Thoracic aorta (tissue), 2 donors: ENCODE measurements at places on chromosomes 1 and 21. TPM values are rescaled to one million over a fixed set of nuclear protein-coding genes. Genes with fewer than 3 reads are reported as not detected.

Gene NECTIN4
- total RNA-seq, result 0.14 TPM

- H3K27me3 ChIP-seq, result no peaks in the 10 kb centered on the region
- peaks cover 9% of the 10 kb centered on the region for H3K36me3 ChIP-seq
- no peak overlapping the region for H3K4me3 ChIP-seq
- DNase-seq, result no peak
- H3K4me1 ChIP-seq, result no peaks in the 10 kb centered on the region
Measured at GRCh38 chr21:26025536-26026512, 144.7 kb downstream of the APP start.

- no peaks in the 10 kb centered on the region for H3K4me1 ChIP-seq
- no peaks in the 10 kb centered on the region for H3K27me3 ChIP-seq
- H3K27ac ChIP-seq, result no peak overlapping the region
- H3K4me3 ChIP-seq, result no peak overlapping the region
- DNase-seq, result no peak
Measured at GRCh38 chr21:27078915-27079314, 112.0 kb upstream of the ADAMTS5 start.

- H3K27me3 ChIP-seq, result no peaks in the 10 kb centered on the region
- no peaks in the 10 kb centered on the region for H3K4me1 ChIP-seq
- H3K27ac ChIP-seq, result no peak overlapping the region
- no peaks in the 10 kb centered on the region for H3K36me3 ChIP-seq
- DNase-seq, result no peak
Measured at GRCh38 chr1:64769971-64770370, 25.1 kb downstream of the RAVER2 start.

Gene CDKN2C
- total RNA-seq, result 10.3 TPM

DNA sequence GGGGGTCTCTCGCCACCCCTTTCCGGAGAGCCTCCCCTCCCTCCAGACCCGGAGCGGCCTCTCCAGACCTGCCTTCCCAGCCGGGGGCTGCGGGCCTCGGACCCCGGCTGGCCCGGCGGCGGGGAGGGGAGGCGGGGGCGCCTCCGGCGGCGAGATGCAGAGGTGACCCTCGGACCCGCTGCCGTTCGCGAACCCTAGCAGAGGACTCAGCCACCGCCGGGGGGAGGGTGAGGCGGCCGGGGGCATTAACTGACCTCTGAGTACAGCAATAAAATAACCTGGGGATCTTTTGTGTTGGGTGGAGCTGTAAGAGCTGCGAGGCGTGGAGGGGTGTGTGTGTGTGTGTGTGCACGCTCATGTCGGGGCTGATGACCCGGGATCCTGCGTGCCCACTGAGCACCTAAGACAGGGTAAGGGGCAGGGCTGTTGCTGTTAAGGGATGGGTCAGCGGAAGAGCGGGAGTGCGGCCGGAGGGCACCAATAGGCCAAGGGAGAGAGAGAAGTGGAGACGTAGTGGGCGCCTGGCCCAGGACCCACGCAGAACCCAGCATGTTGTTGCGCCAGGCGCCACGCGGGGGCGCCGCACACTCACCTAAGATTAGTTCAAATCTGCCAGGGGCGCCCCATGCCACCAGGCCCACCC lies 6.3 kb downstream of the HAPLN2 start:
- H3K36me3 ChIP-seq, result no peaks in the 10 kb centered on the region
- H3K4me3 ChIP-seq, result peak overlapping the region; percentile 69
- peaks cover 4% of the 10 kb centered on the region for H3K27me3 ChIP-seq
- DNase-seq, result no peak

DNA sequence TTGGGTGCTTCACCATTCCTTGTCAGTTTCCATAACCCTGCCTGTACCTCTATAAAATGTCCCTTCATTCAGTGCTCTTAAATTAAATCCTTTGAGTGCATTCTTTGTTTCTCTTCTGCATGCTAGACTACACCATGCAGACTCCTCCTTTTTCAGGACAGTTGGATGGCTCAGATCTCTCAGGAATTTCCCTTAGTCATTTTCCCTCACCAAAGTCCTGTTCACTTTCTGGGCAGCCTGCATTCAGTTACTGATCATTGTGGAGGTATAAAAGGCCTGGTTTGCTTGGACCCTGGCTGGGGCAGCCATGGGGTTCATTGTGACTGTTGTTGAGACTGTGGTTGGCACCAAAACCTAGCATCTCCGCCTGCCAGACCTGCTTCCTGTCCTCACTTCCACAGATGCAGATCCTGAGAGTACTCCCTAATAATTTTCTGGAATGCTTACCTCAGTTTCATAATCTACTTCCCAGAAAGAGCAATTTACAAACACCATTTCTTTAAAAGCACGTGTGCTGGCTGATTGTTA lies 88.4 kb downstream of the PDE4B start:
- DNase-seq, result no peak
- no peaks in the 10 kb centered on the region for H3K4me1 ChIP-seq
- no peaks in the 10 kb centered on the region for H3K36me3 ChIP-seq
- H3K27ac ChIP-seq, result no peak overlapping the region

DNA sequence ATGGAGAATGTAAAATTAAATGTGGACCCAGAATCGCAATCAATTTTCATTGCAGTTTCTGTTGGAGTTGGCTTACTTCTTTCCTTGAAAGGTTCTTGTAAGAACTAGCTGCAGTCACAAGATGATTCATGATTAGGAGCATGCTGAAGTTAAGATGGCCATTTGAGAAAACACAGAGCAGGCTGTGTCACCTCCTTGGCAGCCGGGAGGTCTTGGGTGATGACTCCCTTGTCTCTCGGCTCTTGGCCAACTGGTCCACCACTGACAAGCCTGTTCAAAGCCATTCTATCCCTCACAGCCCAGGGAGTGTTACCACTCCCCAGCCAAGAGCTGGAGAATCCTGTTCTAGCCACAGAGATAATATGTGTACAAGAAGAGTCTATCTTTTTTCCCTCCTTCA lies 40.6 kb downstream of the OPTC start:
- H3K27me3 ChIP-seq, result no peaks in the 10 kb centered on the region
- H3K27ac ChIP-seq, result peak overlapping the region; percentile 72
- DNase-seq, result peak; percentile 81
- no peak overlapping the region for H3K4me3 ChIP-seq
- no peaks in the 10 kb centered on the region for H3K36me3 ChIP-seq
- H3K4me1 ChIP-seq, result peaks cover 10% of the 10 kb centered on the region

Gene EPHA8
- not detected for total RNA-seq

Gene UFC1
- total RNA-seq, result 54.2 TPM
